ENCODE measurements at places on chromosomes 2 and 18.

DNA sequence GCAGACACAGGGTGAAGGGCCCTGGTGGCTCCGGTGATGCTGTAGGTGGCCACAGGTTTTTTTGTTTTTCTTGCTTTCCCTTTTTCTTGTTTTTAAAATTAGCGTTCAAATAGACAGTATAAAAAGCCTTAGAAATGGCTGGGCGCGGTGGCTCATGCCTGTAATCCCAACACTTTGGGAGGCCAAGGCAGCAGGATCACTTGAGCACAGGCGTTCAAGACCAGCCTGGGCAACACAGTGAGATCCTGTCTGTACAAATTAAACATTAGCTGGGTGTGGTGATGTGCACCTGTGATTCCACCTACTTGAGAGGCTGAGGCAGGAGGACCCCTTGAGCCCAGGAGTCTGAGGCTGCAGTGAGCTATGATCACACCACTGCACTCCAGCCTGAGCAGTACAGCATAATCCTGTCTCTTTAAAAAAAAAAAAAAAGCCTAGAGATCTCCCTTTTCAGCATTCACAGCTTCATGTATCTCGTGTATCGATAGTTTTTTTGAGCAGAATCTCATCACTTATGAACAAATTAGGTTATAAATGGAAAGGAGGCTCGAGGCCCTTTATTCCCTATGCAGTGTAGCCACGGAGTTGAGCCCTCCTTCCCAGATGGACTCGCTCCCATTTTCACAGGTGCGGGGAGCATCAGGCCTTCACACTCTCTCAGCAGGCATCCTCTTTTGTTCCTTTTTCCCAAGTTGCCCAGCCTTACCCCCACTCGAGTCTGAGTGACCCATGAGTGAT, 50.8 kb downstream of the EMILIN2 start:
- DNase-seq = no peak

DNA sequence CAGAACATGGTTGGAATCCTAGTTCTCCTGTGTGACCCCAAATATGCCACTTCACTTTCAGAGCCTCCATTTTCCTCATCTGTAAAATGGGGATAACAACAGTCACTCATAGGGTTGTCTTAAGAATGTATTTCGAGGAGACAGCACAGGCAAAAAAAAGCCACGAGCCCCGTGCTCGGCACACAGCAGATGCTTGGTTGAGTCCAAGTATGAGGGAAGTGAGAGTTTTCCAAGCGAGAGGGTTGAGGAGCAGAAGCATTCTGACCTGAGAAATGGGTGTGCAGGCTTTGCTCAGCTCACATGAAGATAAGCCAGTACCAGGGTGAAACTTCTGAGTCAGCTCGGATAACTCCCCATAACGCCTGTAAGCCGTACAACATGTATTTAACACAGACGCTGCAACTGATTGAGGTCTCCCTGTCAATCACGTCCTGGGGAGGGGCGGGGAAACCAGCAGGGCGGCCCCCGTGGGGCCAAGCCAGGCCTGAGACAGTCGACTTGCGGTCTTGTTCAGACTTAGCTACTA, 23.0 kb upstream of the ODC1 start:
- no peak for DNase-seq

DNA sequence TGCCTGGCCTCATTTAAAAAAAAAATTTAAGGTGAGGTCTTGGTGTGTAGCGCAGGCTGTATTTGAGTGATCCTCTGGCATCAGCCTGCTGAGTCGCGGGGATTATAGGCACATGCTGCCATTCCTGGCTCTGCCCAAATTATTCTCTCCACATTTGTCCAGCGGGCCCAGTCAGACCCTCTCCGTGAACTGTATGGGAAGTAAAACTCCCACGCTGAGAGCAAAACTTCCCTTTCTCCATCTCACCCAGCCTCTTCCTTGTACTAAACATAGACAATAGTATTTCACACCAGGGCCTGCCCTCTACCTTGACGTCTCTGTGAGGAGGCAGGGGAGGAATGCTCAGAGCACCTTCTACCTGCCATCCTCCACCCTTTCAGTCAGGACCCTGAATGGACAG, 37.0 kb downstream of the EIF4E2 start:
- DNase-seq = no peak

DNA sequence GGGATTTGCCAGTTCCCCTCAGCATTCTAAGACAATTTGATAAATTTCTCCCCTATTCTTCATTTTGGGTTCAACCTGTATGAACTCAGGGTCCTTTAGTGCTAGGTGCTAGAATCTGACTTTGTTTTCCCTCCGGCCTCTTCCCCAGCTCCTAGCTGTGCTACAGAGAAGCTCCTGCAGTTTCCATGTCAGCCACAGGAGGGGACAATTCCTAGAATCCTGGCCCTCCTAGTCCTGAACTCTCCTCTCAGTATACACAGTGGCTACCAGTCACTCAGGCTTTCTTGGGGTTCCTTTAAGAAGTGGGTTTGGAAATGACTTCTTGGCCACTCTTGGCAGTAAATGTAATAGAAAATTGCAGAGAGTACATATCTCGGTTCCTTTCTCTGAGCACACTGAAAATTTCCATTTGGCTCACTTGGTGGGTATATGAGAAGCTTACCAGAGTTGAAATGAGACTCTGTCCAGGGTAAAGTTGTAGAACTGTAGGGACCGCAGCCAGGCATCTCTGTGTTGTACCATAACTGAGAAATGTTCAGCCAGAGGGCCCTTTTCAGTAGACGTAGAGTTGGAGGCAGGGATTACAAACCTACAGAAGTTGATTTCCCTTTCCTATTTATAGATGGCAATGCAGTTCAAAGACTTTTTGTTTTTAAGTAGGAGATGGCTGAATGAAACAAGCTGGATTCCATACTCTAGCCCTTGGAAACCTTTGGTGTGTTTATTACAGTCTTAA, 5.0 kb upstream of the CHST10 start:
- peak; percentile 12 for DNase-seq

GRCh38 chr2:222851956-222852617, 8.7 kb upstream of the ACSL3 start:
- no peak for DNase-seq

DNA sequence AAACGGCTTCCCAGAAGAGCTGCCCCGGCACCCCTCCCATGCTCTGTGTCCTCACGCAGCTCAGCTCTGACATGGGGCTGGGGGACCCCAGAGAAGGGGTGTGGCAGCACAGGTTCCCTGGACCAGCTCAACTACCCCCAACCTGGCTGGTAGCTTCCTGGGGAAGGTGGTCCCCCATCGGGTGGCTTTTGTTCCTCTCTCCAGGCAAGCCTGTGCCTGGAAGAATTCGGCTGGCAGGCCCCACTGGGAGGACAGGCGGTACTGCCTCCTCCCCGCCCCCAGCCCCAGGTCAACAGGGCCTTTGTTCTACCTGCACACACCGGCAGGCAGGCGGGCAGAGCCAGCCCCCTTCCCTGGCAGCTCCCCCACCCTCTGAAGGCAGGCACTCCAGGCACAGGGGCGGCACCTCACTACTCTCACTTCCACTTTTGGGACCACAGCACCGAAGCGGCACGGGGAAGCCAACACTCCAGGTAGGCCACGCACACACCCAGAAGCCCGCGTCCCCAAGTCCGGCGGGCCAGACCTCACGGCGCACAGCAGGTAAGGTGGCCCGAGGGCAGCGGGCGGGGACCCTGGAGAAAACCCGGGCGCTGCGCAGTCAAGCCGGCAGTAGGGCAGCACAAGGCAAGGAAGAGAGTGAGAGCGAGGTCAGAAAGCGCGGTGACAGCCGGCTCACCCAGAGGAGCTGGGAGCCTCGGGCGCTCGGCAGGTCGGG, 1.3 kb downstream of the HS6ST1 start:
- DNase-seq = peak; percentile 74

DNA sequence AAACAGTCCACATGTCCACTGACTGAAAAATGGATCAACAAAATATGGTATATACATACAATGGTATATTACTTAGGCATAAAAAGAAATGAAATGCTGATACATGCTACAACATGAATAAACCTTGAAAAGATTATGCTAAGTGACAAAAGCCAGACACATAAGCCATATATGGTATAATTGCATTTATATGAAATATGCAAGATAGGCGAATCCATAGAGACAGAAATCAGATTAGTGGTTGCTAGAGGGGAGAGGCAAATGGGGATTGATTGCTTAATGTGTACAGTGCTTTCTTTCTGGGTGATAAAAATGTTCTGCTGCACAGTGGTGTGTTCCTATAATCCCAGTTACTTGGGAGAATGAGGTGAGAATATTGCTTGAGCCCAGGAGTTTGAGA, 171.0 kb downstream of the CYP26B1 start:
- no peak for DNase-seq

DNA sequence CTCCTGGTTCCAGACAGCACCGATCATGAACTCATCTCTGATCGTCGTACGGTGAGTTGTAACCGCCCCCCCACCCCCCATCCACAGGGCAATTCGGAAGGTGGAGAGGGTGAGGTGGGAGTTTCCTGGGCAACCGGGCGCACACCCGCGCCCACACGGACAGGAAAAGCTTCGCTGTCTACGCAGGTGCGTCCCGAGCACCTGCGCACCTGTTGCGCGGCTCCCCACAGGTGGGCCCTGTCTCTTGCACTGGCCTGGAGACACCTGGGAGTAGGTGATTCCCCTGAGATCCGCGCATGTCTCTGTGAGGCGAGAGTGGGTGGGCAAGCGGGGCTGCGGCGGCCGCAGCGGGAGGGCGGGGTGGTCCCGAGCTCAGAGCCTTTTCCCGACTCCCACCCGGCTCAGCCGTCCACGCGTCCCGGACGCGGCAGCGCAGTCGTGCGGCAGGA, 459 bp upstream of the ATP6V1C2 start:
- DNase-seq = peak; percentile 89

GRCh38 chr2:218002143-218002844, 501 bp downstream of the TNS1 start:
- no peak for DNase-seq

DNA sequence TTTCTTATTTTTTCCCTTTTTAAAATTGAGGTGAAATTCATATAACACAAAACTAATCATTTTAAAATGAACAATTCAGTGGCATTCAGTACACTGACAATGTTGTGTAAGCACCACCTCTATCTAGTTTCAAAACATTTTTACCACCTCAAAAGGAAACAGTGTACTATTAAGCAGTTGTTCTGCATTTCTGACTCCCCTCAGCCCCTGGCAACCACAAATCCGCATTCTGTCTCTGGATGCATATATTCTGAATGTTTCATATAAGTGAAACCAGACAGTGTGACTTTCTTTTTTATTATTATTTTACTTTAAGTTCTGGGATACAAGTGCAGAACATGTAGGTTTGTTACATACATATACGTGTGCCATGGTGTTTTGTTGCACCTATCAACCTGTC, 19.2 kb upstream of the TANK start:
- DNase-seq = no peak

- no peak for DNase-seq
Observed at GRCh38 chr18:70653671-70654070, 364.8 kb downstream of the SOCS6 start.

GRCh38 chr2:106065268-106065982, 128.7 kb downstream of the UXS1 start:
- no peak for DNase-seq

GRCh38 chr2:42191285-42192009, 22.3 kb downstream of the EML4 start:
- no peak for DNase-seq

GRCh38 chr2:23366720-23367119, 18.3 kb upstream of the KLHL29 start:
- no peak for DNase-seq

GRCh38 chr2:74515981-74516633, 1.9 kb downstream of the TLX2 start:
- no peak for DNase-seq

- DNase-seq = peak; percentile 74
Observed at GRCh38 chr18:21391074-21391673, 149.1 kb downstream of the GREB1L start.

GRCh38 chr2:66566726-66567399, 131.9 kb downstream of the MEIS1 start:
- no peak for DNase-seq

DNA sequence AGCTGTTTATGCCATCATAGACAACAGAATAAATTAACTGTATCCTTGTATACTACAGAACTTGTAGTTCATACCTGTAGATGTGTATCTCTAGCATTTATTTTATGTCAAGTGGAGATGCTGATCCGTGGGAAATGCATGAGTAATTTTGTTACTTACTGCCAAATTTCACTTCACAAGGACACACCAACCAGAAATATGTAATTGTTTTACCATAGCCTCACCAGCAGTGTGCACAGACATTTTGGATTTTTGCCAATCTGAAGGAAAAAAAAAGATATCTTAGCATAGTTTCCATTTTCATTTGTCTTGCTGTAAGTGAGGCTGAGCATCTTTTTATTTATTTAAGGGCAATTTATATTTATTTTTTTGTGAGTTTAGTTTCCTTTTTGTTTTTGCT, 265.1 kb upstream of the OSR1 start:
- DNase-seq = no peak

- DNase-seq = no peak
Observed at GRCh38 chr18:45049578-45050319, 369.1 kb downstream of the SETBP1 start.

- DNase-seq = no peak
Observed at GRCh38 chr2:88074150-88074549, 6.5 kb downstream of the SMYD1 start.

DNA sequence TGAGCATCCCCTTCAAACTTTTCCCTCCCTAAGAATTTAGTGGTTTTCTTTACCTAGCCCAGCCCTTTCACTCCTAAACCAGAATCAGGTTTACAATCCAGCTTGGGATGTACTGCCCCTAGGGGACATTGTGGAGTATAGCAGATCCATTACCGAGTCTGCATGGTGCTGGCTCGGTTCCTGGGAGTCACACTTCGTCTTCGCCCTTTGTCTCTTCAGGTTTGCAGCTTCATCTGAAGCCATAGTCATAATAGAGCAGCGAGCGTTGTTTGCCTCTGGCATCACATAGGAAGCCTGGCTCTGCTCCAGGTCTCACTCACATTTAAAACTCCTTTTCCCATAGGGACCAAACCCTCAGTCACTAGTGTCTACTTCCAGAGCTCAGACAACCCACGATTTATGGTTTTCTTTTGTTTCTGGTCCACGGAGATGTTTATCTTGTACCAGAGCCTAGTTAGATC, 16.8 kb upstream of the LYPD6 start:
- peak; percentile 78 for DNase-seq

GRCh38 chr2:97900806-97901205, 94.9 kb downstream of the TMEM131 start:
- DNase-seq = no peak

Data from NCI-H1417 (cell line).